ENCODE measurements at places on chromosomes 4 and X.

DNA sequence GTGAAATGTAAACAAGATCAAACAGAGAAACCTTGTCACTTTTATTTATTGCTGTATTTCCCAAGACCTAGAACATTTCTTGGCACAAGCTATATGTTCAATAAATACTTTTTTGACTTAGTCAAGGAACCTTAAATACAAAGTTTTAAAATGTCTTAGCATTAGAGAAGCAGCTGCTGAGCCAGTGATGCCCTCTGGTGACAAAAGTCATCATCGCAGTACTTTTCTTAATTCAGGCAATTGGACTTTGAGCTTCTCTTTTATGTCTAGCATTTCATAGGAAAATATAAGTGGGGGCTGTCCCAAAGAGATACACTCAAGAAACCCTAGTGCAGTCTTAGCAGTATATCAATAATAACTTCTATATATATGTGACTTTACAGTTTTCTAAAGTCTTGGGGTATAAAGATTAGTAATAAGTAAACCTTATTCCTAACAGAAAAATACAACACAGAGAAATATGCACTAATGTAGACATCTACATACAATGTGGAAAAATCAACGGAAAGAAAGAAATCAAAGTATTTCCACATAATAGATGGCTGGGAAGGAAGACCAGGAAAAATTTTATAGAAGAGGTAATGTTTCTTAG, 118.4 kb downstream of the DTHD1 start:
- DNase-seq, result peak; percentile 49

GRCh38 chr4:110532901-110533589, 57.1 kb downstream of the ENPEP start:
- DNase-seq, result no peak

DNA sequence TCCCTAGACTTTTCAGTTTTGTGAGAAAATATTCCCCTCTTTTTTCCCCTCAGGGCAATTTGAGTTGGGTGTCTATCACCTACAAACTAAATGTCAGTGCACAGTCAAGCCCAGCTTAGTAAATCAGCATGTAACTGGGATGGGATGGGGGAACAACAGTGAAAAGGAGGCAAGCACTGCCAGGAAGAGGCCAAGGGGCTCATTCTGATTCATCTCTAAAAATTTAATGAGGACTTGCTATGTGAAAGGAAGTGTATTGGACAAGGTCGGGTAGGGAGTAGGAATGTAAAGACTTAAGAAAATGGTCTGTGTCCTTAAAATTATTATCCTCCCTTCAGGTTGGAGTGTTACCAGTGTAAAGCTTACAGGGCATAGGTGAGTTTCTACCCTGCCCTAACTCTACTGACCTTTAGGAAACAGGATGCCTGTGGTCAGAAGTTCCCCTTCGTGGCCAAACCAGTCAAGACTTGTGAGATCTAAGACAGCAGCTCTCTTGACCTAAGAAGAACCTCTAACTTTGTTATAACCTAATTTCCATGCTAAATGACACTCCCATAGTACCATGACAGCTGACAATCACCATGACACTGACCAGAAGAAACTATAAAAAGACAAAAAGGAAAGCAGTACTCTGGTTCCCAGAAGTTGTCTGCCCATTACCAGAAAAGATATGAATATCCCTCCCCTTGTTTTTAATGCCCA, 194.4 kb upstream of the LDB2 start:
- DNase-seq, result no peak

- DNase-seq, result no peak
These were observed 264.2 kb downstream of the INPP4B start for GRCh38 chr4:142581881-142582280.

DNA sequence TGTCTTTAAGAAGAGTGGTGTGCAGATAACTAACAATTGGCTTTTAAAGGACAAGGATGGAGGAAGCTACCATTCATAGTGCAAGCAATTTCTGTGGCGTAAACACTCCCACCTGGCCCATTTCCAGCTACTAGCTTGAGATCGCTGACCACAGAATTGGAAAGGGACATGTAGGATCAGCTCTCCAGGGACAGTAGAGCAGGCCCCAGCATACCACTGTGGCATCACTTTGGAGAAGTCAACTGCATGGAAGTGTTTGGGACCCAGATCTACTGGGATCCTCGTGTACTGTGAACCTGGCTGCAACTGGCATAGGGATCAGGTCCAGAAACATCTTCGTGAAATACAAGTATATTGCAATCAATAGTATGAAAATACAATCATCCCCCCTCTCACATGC, 515.0 kb downstream of the INPP4B start:
- no peak for DNase-seq

DNA sequence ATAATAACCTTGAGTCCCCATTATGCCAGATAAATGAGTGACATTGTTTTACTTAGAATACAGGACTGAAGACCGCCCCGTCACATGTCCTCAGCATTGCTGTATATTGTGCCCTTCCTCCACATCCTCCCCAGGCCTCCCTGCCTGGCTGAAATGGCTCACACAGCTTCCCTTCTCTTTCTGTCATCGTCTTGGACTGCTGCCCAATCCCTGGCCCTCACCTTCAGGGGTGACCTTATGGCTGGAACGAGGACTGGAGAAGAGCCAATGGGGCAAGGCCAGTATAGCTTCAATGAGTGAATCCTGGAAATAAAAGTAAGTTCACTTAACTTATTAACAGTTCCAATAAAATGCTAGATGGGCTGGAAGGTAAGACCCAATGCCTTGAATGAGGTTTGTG, 2.7 kb downstream of the KCNE5 start:
- no peak for DNase-seq

DNA sequence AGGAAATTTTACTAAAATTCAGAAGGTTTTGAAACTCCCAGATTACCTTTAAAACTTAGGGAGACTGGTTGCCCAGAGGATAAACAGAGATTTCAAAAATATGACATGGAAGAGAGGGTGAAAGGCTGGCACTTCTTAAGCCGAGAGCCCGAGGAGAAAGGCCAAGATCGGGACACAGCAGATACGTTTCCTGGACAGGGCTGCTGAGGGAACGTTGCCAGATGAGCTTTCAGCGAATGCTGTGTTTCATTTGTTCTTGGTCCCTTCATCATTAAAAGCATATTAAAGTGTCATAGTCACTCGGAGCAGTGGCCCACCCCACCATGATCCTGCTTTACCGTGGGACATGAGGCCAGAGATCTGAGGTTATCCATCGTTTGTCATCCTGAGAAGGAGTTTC, 37.9 kb upstream of the STOX2 start:
- no peak for DNase-seq

GRCh38 chrX:138018145-138018799, 452.3 kb downstream of the ZIC3 start:
- DNase-seq, result no peak

GRCh38 chr4:15109600-15109999, 107.3 kb downstream of the CPEB2 start:
- no peak for DNase-seq

GRCh38 chr4:140600408-140600807, 31.6 kb upstream of the UCP1 start:
- no peak for DNase-seq

DNA sequence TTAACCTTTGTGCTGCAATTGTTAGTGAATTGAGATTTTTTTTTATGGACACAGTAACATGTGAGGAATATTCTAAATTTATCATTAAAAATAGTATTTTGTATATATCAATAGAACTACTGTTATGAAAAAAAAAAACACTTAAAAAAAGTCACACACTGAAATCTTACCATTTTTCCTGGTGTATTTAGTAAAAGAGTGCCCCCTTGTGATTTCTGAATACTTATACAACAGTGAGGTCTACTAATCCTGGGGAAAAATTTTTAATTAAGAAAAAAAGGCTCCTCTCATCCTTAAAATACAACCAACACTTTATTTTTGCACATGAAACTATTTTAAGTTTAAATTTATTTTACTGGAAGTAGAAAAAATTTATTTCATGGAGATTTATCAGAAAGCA, 56.4 kb upstream of the SPOCK3 start:
- no peak for DNase-seq

GRCh38 chr4:112954286-112954685, 95.2 kb upstream of the ANK2 start:
- DNase-seq, result no peak

DNA sequence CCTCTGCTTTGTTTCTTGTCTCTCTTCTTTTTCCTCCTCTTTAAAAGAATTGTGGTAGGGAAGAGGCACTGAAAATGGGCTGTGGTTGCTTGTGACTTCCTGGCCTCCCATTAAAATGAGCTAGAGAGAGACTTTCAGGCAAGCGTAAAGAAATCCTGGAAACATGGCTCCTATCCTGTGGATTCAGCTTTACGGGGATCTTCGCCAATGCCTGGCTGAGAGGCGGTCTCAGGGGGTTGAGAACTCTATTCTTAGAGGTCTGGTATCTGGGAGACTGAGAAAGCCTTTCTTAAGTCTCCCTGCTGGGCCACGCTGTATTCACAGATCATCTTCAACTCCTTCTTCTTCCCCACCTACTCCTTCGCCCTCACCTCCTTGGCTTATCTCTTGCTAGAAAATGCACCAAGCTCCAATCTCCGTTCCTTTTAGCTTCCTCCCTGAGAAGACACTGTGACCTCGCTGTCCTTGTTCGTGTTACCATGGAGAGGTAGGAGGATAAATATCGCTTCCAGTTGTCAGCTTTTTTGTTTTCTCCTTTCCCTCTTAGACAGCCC, 542 bp upstream of the KLF8 start:
- no peak for DNase-seq

DNA sequence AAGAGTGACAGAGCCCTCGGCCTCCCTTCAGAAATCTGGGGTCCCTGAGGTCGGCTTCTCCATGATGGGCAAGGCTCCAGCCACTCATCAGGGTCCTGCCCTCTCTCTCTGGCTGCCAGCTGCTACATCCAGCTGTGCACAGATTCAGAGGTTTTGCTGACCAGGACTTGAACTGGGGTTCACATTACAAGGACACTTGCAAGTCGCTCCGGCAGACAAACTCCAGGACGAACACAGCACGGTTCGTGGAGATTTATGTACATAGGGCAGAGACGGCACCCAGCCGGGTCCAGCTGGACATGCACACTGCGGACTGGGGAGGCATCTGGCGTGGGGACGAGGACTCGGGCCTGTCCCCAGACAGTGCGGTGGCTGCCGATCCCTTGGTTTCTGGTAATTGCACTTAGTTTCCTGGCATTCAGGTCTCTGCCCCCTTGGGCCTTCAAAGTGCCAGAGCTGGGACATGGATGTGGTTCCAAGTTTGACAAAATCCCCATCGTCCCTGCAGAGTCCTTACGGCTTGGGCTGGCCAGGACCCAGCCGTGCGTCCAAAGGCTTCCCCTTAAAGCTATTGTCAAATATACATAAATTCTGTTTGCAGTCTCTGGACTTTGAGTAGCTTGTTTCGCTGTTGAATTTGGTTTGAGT, 6.2 kb upstream of the C4orf50 start:
- no peak for DNase-seq

GRCh38 chr4:126306152-126306869, 991.6 kb downstream of the FAT4 start:
- DNase-seq, result no peak

DNA sequence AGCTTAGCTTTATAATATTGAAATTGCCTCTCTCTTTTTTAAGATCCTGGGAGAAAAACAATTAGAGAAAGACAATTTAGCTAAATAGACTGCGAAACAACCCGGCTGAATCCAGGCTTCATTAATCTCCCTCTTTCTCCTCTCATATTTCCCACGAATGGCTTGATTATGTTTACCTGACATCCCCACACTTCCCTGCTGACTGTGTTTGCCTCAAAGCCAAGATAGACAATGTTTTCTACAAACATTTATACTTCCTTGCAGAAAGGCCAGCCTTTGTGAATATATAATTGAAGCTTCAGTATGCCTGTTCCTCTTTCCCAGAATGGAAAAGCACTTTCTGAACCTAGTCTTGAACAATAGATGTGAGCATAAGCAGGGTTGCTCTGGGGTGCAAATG, 566.8 kb downstream of the PDHA2 start:
- no peak for DNase-seq

GRCh38 chr4:168588916-168589531, 92.2 kb downstream of the PALLD start:
- no peak for DNase-seq

GRCh38 chr4:80259012-80259411, 7.5 kb upstream of the FGF5 start:
- no peak for DNase-seq

All from activated gamma-delta T cell treated with Interleukin-2 at 50 U/mL for 16 hours (primary cell).